Thoracic aorta (tissue), 2 donors: ENCODE measurements at places on chromosomes 12 and 14. TPM values are rescaled to one million over a fixed set of nuclear protein-coding genes. Genes with fewer than 3 reads are reported as not detected.

Gene TEX52
- total RNA-seq = not detected

Gene ANKRD33
- total RNA-seq = not detected

Gene CD163
- total RNA-seq = 464 TPM

Gene GPR84
- 2.3 TPM for total RNA-seq

Gene GLIPR1L2
- total RNA-seq = 0.41 TPM

Gene GPRC5A
- 123 TPM for total RNA-seq

GRCh38 chr14:39423793-39424192 is 8.4 kb downstream of the FBXO33 start:
- no peak for DNase-seq

GRCh38 chr12:74945771-74946198 is 263.9 kb downstream of the KCNC2 start:
- no peak for DNase-seq

- no peak for DNase-seq
These were observed 24.7 kb downstream of the DDHD1 start for GRCh38 chr14:53128303-53129028.

GRCh38 chr12:77577791-77578190 is 252.9 kb upstream of the NAV3 start:
- DNase-seq = no peak

DNA sequence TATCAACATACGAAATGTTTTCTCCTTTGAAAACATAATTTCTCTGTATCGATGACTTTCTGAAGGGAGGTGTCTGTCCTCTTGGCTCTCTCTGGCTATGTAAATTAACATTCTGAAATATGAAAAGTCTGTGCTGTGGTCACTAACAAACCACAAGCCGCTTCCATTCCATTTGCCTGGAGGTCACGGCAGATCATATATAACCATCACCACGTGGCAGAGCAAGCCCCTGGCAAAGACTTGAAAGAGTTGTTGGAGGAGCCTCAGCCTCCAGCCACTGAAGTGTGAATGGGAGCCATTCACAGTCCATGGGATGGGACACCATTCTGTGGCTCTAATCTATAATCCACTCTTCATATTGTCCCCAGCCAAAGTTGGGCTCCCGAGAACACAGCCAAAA is 39.6 kb downstream of the CDKL1 start:
- DNase-seq = no peak

GRCh38 chr14:23610815-23611289 is 25.3 kb upstream of the DHRS2 start:
- DNase-seq = no peak

- no peak for DNase-seq
These were observed 98.9 kb upstream of the PLEKHA5 start for GRCh38 chr12:19030603-19031002.

DNA sequence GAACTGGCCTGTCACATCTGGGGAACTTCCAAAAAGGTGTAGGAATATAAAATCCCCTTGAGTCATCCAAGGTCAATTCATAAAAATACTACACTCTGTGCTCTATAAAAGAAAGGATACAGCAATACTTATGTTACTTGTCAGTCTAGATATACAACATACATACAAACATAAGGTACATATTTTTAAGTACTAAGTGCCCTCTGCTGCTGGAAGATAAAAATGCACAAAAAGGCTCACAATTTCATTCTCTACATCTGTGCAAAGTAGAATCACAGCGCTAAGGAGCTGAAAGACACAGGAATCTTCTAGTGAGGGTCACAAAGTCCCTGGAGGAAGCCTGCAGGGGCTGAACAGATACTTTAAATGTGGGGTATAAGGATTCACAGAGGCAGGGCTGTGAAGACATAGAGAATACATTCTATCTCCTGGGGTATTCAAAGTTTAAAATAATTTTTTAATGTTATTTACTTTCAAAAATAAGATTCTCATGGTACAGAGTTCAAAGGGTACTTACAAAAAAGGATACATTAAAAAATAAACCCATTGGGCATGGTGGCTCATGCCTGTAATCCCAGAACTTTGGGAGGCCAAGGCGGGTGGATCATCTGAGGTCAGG is 10.2 kb upstream of the GOLGA5 start:
- no peak for DNase-seq

- DNase-seq = no peak
These were observed 22.5 kb downstream of the PKP2 start for GRCh38 chr12:32874078-32874477.
